GM23248 (cell line): ENCODE measurements at places on chromosomes 3 and 15. TPM values are rescaled to one million over a fixed set of nuclear protein-coding genes. Genes with fewer than 3 reads are reported as not detected.
A peak's percentile ranks its signal among the peaks of the same experiment; 100 is the strongest.

The BHLHE40 gene
- total RNA-seq: 27.6 and 33.9 TPM in 2 replicates

The RTP2 gene
- not detected in 2 replicates for total RNA-seq

The KCNH8 gene
- not detected in 2 replicates for total RNA-seq

The CAND2 gene
- 0.38 and 0.43 TPM in 2 replicates for total RNA-seq

The PEX5L gene
- total RNA-seq: not detected in 2 replicates

The LAMB2 gene
- total RNA-seq: 894 and 1,064 TPM in 2 replicates

The SMCO1 gene
- total RNA-seq: not detected in 2 replicates

The A4GNT gene
- total RNA-seq: not detected in 2 replicates

The GOLGA8J gene
- not detected in 2 replicates for total RNA-seq

The UCN2 gene
- total RNA-seq: 0.25 and 0.86 TPM in 2 replicates

The PRR20G gene
- not detected in 2 replicates for total RNA-seq

The LYZL4 gene
- not detected in 2 replicates for total RNA-seq

The GP9 gene
- not detected in 2 replicates for total RNA-seq

- DNase-seq: no peak
Observed at GRCh38 chr3:154177406-154177805, 56.2 kb downstream of the ARHGEF26 start.

DNA sequence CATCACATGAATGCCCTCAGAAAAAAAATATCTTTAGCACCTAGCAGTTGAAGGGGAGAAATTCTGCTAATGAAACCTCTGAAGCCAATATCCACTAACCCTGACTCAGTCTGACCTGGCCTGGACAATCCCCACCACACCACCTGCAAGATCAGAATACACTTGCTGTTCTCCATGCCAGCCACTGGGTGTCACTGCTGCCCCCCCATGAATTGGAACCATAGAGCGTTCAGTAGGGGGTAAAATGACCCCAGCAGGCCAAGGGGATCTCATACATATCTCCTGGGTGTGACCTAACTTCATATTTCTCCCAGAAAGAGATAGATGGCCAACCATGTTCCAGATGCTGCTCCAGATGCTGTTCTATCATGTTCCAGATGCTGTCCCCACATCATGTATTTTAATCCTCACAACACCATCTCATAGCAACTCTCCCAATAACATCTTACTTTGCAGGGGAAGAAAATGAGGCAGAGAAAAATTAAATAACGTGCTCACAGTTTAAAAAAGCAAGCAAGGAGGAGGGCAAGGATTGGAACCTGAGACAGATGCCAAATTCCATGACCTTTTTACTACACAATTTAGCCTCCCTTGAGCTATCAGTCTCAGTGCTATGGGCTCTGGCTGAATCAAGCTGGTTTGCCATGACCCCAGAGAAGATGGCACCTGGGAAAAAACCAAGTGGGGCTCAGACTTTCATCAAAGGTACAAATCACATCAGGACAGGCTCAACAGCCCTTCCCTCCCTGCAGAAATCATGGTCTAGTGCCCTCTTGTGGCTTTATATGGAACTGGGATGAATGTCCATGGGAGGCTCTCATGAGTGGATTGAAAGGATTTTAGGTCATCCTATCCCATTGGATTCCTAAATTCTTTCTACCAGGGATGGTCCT lies 12.4 kb downstream of the NTRK3 start:
- DNase-seq: peak; percentile 48

DNA sequence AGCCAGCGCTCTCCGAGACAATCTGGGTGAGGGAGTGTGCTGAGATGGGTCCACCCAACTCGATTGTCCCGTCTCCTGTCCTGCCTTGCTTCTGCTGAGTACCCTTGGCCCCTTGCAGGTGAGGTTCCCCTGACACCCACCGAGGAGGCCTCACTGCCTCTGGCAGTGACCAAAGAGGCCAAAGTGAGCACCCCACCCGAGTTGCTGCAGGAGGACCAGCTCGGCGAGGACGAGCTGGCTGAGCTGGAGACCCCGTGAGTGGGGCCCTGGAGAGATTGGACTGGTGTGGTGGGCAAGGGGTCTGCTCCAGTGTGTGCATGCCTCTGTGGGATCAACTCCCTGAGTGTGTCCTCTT lies 23.6 kb downstream of the NBEAL2 start:
- DNase-seq: no peak

- peak; percentile 33 for DNase-seq
Observed at GRCh38 chr15:90873998-90874605, 5.7 kb downstream of the FURIN start.

GRCh38 chr15:99704444-99704838 lies 28.8 kb downstream of the LYSMD4 start:
- peak; percentile 88 for DNase-seq

DNA sequence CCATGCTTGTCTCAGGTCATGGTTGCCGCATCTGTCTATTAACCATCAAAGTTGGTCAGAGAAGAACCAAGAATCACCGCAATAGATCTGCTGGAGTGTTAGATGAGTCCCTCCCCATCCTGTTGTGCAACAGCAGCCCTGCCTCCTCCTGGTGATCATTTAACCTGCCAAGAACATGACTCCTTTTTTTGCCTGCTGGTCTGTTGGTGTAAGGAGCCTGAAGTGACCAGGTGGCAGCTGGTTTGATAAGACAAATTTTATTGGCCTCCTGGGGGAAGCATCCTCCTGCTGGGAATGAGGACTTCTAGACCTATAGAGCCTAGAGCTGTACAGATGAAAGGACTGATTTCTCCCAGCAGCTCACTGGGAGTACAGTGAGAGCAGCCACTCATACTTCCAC lies 43.5 kb upstream of the RAF1 start:
- DNase-seq: peak; percentile 52

GRCh38 chr3:191961529-191961928 lies 500.6 kb downstream of the PYDC2 start:
- no peak for DNase-seq

- DNase-seq: peak; percentile 42
Observed at GRCh38 chr3:139199421-139200010, 144.3 kb upstream of the MRPS22 start.

GRCh38 chr3:47421741-47422649 lies 41.2 kb downstream of the PTPN23 start:
- DNase-seq: peak; percentile 55

GRCh38 chr15:65336493-65337435 lies 32.3 kb downstream of the RNU5B-1 start:
- DNase-seq: no peak

DNA sequence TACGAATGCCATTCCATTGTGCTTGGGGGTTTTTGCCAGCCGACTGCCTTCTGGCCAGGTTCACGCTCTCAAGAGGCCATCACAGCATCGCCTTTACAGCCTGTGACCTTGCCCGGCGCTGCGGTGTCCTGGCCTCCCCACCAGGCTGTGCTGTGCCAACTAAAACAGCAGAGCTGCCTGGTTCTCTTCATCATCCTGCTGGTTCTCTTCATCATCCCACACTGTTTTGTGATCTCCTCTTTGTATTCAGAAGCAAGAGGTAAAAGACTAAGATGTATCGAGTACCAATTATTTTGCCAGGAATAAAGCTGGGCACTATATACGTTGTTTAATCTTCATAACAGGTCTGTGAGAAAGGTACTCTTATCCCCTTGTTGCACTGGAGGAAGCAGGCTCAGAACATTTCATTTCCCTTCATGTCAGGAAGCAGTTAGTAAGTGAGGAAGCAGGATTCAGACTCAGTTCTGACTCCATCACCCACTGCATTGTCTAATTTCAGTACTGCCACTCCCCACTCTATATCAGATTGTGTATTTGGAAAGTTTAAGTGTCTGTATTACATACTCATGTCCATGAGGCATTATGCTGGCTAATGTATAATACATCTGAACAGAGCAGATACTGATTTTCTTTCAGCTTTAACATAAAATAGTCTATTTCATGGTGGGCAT lies 92.7 kb downstream of the LRRC28 start:
- no peak for DNase-seq

DNA sequence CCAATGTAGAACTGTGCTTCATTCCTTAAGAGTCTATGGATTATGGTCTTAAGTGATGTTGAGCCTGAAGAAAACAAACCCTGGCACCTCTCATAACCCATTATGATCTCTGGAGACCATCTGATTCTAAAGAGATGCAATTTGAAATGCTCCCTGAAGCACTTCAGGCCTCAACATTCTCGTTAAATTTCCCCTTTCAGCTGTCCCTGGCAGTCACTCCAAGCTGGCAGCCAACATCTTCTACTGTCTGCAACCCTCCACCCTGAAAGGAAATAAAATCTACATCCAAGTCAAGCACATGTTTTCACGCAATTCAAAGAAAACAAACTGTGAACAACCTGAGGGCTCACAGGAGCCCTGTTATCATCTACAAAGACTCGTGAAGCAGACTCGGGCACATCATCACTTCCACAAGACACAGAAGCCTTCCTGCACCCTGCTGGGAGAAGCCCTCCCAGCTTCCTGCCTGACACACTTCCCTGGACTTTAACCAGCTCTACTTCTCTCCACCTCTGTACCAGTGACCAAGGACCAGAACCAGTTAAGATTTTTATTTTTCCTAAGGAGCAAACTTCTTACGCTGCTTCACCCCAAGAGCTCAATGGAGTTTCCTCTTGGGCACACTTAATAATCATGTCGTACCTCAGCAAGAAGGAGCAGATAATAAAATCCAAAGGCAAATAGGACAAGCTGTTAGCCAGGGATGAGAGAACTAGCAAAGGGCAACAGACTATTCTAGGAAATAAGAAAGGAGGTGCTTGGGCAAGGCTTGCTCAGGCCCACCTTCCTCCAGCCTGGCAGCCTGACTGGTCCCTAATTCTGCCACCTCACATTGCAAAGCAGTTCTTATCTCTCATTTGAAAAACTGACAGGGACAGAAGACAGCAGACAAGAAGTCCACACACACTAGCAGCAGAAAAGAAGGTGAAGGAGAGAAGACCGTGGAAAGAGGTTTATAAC lies 67.1 kb downstream of the MAGI1 start:
- DNase-seq: peak; percentile 53

GRCh38 chr15:78789615-78790014 lies 21.6 kb downstream of the ADAMTS7 start:
- no peak for DNase-seq
